ENCODE measurements at places on chromosomes 4 and X.

DNA sequence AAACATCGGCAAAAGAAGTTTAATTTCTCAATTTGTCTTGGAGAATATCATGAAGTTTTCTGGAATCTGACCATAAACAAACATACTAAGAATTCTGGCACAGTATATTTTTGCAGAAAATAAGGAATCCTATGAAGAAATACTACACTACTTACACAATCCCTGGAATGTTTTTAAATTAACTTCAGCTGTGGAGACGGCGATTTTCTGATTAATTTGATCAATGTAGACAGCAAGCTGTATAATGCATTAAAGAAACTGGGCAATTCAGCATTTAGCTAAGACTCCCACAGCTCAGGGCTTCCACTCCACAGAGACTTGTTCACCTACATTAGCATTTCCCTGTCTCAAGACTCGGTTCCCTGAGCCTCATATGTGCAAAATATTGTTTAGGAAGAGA is 12.2 kb downstream of the EGFL6 start:
- no peak for DNase-seq

- no peak for DNase-seq
Measured at GRCh38 chrX:41802958-41803357, 79.0 kb downstream of the GPR82 start.

GRCh38 chrX:134636851-134637250 is 21.4 kb downstream of the PLAC1 start:
- no peak for DNase-seq

- DNase-seq, result no peak
Measured at GRCh38 chrX:37607243-37607642, 35.8 kb downstream of the LANCL3 start.

- peak; percentile 27 for DNase-seq
Measured at GRCh38 chr4:110902500-110902899, 279.6 kb upstream of the PITX2 start.

DNA sequence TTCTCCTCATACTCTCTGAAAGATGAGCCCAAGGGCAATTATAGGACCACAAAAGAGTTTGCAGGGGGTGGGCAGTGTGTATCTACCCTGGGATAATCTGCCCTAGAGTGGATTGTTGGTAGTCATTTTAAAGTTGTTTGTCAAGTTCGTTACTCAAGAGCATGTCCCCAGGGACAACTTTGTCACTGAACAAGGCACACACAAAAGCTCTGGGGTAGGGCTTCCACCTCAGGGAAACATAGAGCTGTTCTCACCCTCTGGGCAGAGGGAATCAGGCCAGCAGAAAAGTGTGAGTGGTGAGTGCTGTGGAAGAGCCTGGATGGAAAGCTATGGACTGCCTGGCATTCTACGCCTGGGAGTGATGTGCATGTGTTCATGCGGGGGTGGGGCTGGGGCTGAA is 23.3 kb upstream of the LEF1 start:
- no peak for DNase-seq

GRCh38 chrX:139199933-139200332 is 330.6 kb upstream of the F9 start:
- peak; percentile 14 for DNase-seq

DNA sequence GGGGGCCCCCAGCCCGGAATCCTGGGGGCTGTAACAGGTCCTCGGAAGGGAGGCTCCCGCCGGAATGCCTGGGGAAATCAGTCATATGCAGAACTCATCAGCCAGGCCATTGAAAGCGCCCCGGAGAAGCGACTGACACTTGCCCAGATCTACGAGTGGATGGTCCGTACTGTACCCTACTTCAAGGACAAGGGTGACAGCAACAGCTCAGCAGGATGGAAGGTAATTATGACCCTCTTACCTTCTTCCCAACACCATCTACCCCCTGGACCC is 1.0 kb downstream of the FOXO4 start:
- DNase-seq, result no peak

DNA sequence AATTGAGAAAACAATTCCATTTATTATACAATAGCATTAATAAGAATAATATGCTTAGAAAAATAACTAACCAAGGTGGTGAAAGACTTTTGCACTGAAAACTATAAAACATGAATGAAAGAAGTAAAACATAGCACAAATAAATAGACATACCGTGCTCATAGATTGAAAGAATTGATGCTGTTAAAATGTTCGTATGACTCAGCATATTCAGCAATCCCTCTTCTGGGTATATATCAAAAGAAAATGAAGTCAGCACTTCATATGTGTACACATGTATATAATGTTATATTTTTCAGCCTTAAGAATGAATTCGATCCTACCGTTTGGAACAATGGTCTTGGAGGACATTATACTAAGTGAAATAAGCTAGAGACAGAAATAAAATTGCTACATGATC is 716.3 kb downstream of the GLUD2 start:
- no peak for DNase-seq

GRCh38 chr4:166091912-166092510 is 219.0 kb downstream of the TLL1 start:
- peak; percentile 43 for DNase-seq

DNA sequence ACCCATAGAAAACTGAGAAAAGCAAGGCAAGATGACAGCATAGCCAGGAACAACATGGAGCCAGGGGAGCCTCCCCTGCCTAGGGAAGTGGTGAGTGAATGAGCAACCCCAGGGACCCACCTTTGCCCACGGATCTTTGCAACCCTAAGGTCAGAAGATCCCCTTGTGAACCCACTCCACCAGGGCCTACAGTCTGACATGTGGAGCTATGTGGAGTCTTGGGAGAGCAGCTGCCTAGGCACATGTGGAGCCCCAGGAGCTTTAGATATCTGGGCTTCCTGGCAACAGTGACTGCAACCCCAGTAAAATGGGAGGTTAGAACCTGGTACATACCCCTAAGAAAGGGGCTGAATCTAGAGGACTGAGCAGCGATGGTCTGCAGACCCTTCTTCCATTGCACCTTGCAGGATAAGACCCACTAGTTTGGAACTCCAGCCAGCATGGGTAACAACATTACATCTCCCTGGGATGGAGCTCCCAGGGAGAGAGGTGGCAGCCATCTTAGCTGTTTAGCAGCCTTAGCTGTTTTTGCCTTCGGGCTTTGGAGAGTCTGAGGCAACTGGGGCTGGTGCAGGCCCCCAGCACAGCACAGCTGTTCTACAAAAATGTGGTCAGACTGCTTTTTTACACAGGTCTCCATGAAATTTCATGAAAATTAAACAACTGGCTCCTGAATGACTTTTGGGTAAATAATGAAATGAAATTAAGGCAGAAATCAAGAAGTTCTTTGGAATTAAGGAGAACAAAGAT is 104.7 kb upstream of the TRIM2 start:
- DNase-seq, result no peak

- DNase-seq, result no peak
Measured at GRCh38 chr4:121662225-121662624, 34.6 kb downstream of the ANXA5 start.

DNA sequence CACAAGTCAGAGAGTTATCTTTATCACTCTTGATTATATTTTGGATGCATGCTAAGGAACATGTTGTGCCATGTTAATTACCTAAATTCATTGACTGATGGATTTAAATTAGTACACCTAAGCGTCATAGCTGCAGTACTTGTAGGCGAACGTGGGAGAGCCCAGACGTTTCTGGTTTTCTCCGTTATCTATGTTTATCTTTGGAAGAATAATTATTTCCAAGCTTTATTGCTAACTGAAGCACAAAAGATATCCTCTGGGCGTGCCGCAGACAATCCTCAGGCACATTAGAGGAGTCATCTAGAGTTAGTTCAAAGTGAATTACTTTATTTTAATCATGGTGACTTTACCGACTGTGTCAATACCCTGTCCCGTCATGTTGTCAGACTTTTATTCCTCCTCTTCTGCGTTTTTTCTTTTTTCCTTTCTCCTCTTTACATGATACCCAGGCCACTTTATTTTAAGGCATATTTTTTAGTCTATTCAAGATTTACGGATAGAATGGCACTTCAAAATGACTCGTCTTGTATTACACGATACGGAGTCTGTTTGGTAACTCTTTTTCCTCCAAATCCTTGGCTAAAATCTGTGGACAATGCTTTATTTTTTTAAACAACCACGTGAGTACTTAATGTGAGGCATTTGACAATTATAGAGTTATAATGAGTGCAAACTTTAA is 632.0 kb upstream of the TENM3 start:
- no peak for DNase-seq

DNA sequence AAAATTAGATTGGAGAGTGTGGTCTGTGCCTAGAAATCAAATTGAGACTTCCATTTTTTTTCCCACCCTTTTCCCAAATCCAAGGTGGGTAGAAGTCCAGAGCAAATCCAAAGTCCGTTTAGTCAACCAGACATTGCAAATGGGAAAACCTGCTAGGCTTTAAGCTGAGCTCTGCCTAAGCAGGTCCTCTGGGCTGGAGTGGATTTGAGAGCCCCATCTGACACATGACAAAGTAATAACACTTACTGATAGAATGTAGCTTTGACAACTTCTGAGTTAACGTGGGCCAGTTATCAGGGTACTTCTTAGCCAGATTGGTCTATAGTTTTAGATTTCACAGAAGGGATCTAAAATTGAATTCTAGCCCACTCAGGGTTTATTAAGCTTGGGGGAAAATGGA is 242.3 kb downstream of the GALNTL6 start:
- no peak for DNase-seq

DNA sequence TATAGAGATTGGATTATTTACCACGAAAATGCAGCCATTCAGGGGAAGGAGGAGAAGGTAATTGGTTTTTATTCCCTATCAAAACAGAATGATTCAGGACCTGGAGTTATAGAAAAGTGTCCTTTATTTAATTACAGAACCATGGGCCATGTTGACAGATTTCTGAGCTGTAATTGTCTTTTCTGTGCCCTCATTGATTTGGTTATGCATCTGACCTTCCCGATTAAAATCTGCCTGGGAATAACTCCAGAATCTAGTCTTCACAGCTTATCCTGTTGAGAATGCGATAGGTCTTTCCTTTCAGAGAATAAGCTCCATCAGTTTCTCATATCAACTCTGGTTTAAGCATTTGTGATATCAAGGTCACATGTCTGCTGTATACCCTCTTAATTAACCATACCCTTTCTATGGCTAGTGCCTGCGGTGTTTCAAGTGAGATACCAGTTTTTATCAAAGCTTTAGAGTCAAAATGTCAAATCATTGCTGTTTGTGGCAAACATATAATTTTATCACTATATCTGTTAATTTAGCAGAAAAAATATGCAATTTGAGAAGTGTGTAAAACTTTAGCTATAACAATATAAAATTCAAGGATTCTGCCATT is 37.2 kb upstream of the ANK2 start:
- DNase-seq, result no peak

DNA sequence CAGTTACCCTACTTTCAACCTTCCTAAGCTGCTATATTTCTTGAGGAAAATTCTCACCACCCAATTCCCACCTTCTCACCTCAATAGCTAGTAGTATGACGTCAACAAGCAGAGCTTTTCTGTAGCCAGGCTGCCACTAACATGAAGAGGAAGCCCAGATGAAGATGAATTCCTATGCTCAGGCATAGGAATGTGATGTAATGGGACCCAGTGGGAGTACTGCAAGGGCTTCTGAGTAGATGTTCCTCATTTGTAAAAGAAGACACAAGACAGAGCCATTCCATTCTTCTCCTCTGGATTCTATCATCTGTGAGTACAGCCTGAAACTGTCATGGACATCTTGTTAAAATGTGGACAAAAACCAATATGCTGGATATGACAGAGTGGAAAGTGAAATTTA is 81.6 kb upstream of the KLF3 start:
- DNase-seq, result no peak

DNA sequence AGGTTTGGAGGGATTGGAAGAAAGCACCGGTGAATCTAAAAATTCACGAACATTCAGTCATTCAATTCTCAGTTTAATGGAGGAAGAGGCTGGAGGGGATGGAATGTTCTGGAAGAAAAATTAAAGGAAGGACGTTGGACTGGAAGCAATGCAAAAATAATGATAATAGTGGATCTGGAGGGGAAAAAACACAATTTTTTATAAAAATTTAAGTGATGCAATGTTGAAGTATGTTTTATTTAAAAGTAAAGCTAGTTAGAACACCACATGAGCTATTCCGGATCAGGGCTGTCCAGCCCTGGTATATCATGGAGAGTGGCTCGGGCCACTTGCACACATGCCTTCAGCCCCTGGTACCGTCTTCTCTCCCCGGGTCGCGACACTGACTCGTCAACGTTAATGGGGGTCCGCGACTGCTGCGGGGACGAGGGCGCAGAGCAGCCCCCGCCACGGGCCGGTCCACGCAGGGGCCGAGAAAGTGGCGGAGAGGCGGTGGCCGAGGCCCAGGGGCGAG is 204.6 kb downstream of the TENM3 start:
- no peak for DNase-seq
